CD4-positive, alpha-beta memory T cell (primary cell): ENCODE measurements at places on chromosomes 12 and 14. TPM values are rescaled to one million over a fixed set of nuclear protein-coding genes. Genes with fewer than 3 reads are reported as not detected.

GLI1 gene
- 0.30 TPM for total RNA-seq

DNA sequence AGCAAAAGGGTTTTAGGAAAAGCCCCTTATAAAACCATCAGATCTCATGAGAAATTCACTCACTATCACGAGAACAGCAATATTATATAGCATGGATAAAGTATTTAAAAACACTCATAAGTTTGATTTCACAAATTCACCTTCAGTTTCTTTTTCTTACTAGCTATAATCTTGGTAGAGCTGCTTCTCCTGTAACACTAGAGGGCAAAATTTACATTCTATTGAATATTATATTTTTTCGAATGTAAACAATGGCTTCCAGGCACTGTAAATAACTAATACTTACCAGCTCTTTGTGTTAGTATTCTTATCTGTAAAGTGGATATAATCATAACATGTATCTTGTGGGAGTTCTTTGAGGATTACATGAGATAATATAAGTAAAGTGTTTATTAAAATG, 259.6 kb downstream of the CCER1 start:
- H3K4me3 ChIP-seq: no peak overlapping the region
- no peaks in the 10 kb centered on the region for H3K27me3 ChIP-seq
- H3K27ac ChIP-seq: no peak overlapping the region
- DNase-seq: no peak

DNA sequence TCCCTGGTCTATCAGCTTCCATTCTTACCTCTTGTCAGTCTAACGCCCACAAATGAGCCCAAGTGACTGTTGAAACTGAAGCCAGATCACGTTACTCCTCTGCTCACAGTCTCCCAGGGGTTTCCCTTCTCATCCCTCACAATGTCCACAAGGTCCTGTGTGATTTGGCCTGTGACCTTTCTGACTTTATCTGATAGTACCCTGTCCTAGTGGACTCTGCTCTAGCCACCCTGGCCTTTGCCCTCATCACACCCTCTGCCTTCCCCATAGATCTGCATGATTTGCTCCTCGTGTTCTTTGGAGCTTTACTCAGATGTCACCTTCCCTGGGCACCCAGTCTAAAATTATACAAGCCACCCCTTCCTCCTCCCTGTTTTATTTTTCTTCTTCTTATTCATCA, 55.5 kb downstream of the RDH12 start:
- H3K36me3 ChIP-seq: peaks cover 41% of the 10 kb centered on the region
- no peaks in the 10 kb centered on the region for H3K27me3 ChIP-seq
- H3K4me3 ChIP-seq: no peak overlapping the region
- no peaks in the 10 kb centered on the region for H3K4me1 ChIP-seq

DNA sequence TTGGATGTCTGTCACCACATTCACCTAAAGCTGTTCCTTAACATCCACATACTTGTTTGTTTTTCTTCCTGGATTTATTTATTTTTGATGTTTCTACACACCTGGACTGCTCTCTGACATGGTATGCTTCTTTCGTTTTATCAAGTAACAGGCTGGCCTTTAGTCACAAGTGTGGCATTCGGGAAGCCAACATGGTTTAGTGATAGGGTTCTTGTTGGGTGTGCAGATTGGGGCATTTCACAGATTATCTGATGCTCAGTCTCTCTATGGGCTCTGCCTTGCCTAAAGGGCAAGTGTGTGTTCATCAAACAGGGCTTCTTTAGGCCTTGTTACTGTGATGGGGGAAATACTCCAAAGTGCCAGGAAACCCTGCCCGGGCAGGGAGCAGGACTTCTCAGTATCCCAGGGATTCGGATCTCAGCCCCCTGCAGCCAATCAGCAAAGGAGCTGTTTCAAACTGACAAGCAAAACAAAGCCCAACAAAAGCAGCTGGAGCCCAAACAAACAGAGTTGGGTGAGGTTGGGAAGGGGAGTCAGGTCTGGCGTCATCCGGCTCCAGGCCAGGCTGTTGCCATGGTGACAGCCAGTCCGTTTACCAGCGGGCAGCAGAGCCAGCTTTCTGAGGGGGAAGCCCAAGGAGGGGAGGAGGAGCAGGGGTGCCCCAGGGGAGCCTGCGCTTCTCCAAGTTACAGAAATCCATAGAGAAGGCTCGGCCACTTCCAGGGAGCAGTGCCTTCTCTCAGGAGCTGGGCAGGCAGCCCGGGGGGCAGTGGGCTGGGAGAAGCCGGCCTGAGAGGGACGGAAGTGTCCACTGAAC, 31.9 kb downstream of the FOS start:
- no peaks in the 10 kb centered on the region for H3K36me3 ChIP-seq
- no peak overlapping the region for H3K4me3 ChIP-seq
- H3K27me3 ChIP-seq: no peaks in the 10 kb centered on the region
- H3K27ac ChIP-seq: no peak overlapping the region
- H3K4me1 ChIP-seq: peaks cover 6% of the 10 kb centered on the region

- H3K4me1 ChIP-seq: no peaks in the 10 kb centered on the region
- H3K4me3 ChIP-seq: no peak overlapping the region
- no peaks in the 10 kb centered on the region for H3K27me3 ChIP-seq
- no peak for DNase-seq
- H3K36me3 ChIP-seq: no peaks in the 10 kb centered on the region
Observed at GRCh38 chr12:99281277-99281676, 366.3 kb upstream of the GARIN6 start.

DNA sequence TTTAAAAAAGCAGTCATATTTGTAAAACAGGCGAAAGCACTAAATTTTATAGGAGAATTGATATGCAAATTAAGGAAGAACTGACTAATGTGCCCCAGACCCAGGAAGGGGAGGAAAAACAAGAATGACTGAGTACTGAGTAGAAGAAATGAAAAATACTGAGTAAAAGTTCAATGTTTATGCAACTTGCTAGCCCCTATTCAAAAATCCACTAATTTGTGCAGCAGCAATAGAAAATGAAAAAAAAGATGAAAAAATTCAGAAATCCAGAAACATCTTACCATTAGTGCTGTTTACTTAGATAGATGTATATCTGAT, 6.1 kb downstream of the CHD8 start:
- DNase-seq: no peak
- H3K27ac ChIP-seq: peak overlapping the region; percentile 18
- no peaks in the 10 kb centered on the region for H3K27me3 ChIP-seq
- H3K36me3 ChIP-seq: no peaks in the 10 kb centered on the region
- H3K4me3 ChIP-seq: no peak overlapping the region

DNA sequence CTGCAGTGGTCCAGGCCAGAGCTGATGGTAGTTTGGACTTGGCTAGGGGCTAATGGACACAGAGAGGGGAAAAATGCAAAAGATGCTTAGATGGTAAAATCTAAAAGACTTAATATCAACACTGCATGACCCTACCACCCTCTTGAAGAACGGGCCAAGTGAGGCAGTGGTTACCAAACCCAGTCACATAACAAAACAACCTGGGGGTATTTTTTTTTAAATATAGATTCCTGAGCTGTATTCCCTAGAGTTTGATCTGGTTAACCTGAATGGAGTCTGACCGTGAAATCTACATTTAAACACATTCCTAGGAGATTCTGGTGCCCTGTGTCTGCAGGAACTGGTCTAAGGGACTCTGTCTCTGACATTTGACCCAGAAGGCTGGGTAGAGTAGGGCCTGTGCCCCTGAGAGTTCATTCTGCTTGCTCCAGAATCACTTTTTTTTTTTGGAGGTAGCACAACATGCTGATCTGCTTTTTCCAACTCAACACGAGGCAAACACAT, 15.7 kb downstream of the ABHD4 start:
- H3K36me3 ChIP-seq: peaks cover 19% of the 10 kb centered on the region
- no peaks in the 10 kb centered on the region for H3K27me3 ChIP-seq
- no peak for DNase-seq
- H3K27ac ChIP-seq: no peak overlapping the region

GRCh38 chr12:94271351-94271750, 123.0 kb downstream of the PLXNC1 start:
- no peak overlapping the region for H3K4me3 ChIP-seq
- no peaks in the 10 kb centered on the region for H3K27me3 ChIP-seq
- peaks cover 12% of the 10 kb centered on the region for H3K4me1 ChIP-seq
- no peaks in the 10 kb centered on the region for H3K36me3 ChIP-seq
- DNase-seq: no peak

- peak; percentile 82 for DNase-seq
- peak overlapping the region; percentile 86 for H3K4me3 ChIP-seq
- H3K36me3 ChIP-seq: peaks cover 33% of the 10 kb centered on the region
- H3K4me1 ChIP-seq: peaks cover 78% of the 10 kb centered on the region
- H3K27ac ChIP-seq: peak overlapping the region; percentile 71
- H3K27me3 ChIP-seq: no peaks in the 10 kb centered on the region
Observed at GRCh38 chr12:53299101-53299453, 418 bp upstream of the MYG1 start.
